ENCODE measurements at places on chromosomes 5 and 9. TPM values are rescaled to one million over a fixed set of nuclear protein-coding genes. Genes with fewer than 3 reads are reported as not detected.

Gene SV2C
- not detected for total RNA-seq

Gene KCTD16
- total RNA-seq: 0.50 TPM

Gene SEC16A
- total RNA-seq: 40.9 TPM

Gene HTR4
- not detected for total RNA-seq

Gene GOLGA2
- total RNA-seq: 114 TPM

Gene GDNF
- total RNA-seq: 1.2 TPM

Gene SVEP1
- 150 TPM for total RNA-seq

Gene TMC1
- not detected for total RNA-seq

Gene PKD2L2
- not detected for total RNA-seq

Gene GNA14
- 0.15 TPM for total RNA-seq

Gene TAF1L
- total RNA-seq: under 0.01 TPM

Gene CDC20B
- total RNA-seq: under 0.01 TPM

Gene LNPEP
- total RNA-seq: 33.7 TPM

Gene C5orf15
- 48.6 TPM for total RNA-seq

Gene PCDHGA1
- 2.3 TPM for total RNA-seq

Gene TMEM171
- total RNA-seq: 1.8 TPM

Gene PCDHGC4
- 6.0 TPM for total RNA-seq

Gene WASHC1
- 5.4 TPM for total RNA-seq

Gene PFN3
- not detected for total RNA-seq

Gene OTP
- not detected for total RNA-seq

Gene SGTB
- 12.6 TPM for total RNA-seq

Gene MAMDC4
- 1.3 TPM for total RNA-seq

Gene MSANTD3
- 66.5 TPM for total RNA-seq

Gene SLC22A4
- total RNA-seq: 3.0 TPM

Gene FSD1L
- 10.3 TPM for total RNA-seq

Gene CXCL14
- total RNA-seq: not detected

Gene FST
- total RNA-seq: 73.6 TPM

Gene DMRT3
- total RNA-seq: not detected

Gene PHYHD1
- total RNA-seq: 18.7 TPM

Gene HTR1A
- not detected for total RNA-seq

Gene SPINK7
- not detected for total RNA-seq

Gene MACROH2A1
- total RNA-seq: 184 TPM

Gene PDLIM4
- total RNA-seq: 43.3 TPM

Gene MAMDC2
- 3.2 TPM for total RNA-seq

Gene RNF183
- not detected for total RNA-seq

Gene DRD1
- under 0.01 TPM for total RNA-seq

Gene PIP5KL1
- 3.3 TPM for total RNA-seq

Gene PLAC8L1
- not detected for total RNA-seq

Gene PLGRKT
- total RNA-seq: 24.6 TPM

Gene PCDHB9
- 0.17 TPM for total RNA-seq

Gene SLC45A2
- not detected for total RNA-seq

Gene NKD2
- total RNA-seq: 4.6 TPM

Gene GRIN1
- 0.15 TPM for total RNA-seq

Gene PTPRD
- total RNA-seq: 13.1 TPM

Gene RANBP17
- total RNA-seq: 0.83 TPM

Gene INSL6
- not detected for total RNA-seq

Gene DMGDH
- 2.5 TPM for total RNA-seq

Gene CARD9
- 1.3 TPM for total RNA-seq

Gene PRR7
- total RNA-seq: 2.9 TPM

Gene HAPLN1
- 4.6 TPM for total RNA-seq

Gene PCDHA7
- 0.66 TPM for total RNA-seq

Gene CARD6
- 18.7 TPM for total RNA-seq

Gene SNAPC4
- total RNA-seq: 9.6 TPM

Gene ANKRD34B
- total RNA-seq: not detected

Gene HSPB3
- total RNA-seq: 0.33 TPM

Gene PALM2AKAP2
- total RNA-seq: 5.1 TPM

Gene TSLP
- total RNA-seq: 5.7 TPM

Gene WNT8A
- total RNA-seq: not detected

Measured in smooth muscle cell of trachea (primary cell).